CD4-positive, alpha-beta T cell treated with Interleukin-4 for 4 hours (primary cell): ENCODE measurements at places on chromosomes 13 and 19.
A peak's percentile ranks its signal among the peaks of the same experiment; 100 is the strongest.

- no peak for DNase-seq
These were observed 14.6 kb upstream of the SERPINE3 start for GRCh38 chr13:51324714-51325420.

- no peak for DNase-seq
These were observed 391.9 kb downstream of the COG6 start for GRCh38 chr13:40047322-40047771.

DNA sequence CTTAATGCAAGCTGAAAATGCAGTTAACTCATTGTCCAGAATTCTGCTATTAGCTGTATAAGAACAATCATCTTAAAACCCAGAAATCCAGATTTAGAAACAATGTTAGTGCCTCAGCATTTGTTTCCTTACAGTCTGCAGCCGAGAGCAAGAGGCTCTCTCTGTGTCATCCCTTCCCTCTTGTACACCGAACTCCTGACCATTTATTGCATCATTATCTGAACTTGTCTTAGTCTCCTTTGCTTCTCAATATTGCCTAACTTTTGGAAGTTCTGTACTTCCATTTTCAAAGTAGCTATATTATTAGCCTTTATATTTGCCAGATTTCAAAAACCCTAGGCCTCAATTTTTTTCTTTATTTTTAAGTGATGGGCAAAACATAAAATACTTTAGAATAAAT is 27.1 kb downstream of the RNASEH2B start:
- no peak for DNase-seq

GRCh38 chr19:10835754-10836478 is at the start of gene TMED1:
Gene TMED1, minus strand, starts transcription at chr19:10836212. Its CDS starts 21 bp downstream, at chr19:10836191.
- peak; percentile 95 for DNase-seq

GRCh38 chr19:547836-548720 is 4.2 kb downstream of the GZMM start:
- DNase-seq = no peak

DNA sequence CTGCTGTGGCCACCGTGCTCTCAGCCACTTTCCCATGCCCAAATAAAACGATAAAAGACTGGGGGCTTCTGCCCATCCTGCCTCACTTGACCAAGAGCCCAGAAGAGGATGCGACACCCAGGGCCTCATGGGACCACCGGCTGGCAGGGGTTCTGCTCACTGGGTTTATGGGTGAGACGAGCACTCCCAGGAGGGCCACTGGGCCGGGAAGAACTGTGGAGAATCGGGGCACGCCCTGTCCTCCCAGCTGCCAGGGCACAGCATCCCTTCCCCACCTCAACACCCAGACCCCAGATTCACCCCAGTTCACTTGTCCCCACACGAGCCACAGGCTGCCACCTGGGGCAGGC is 4.7 kb upstream of the F10 start:
- DNase-seq = no peak

GRCh38 chr13:25905611-25906010 is 146.2 kb downstream of the SHISA2 start:
- DNase-seq = no peak

GRCh38 chr19:6413721-6414643 is 10.6 kb downstream of the KHSRP start:
- no peak for DNase-seq

GRCh38 chr13:75384879-75385707 is 96.9 kb downstream of the TBC1D4 start:
- DNase-seq = no peak

GRCh38 chr13:79936368-79937136 is 404.4 kb downstream of the SPRY2 start:
- DNase-seq = no peak

DNA sequence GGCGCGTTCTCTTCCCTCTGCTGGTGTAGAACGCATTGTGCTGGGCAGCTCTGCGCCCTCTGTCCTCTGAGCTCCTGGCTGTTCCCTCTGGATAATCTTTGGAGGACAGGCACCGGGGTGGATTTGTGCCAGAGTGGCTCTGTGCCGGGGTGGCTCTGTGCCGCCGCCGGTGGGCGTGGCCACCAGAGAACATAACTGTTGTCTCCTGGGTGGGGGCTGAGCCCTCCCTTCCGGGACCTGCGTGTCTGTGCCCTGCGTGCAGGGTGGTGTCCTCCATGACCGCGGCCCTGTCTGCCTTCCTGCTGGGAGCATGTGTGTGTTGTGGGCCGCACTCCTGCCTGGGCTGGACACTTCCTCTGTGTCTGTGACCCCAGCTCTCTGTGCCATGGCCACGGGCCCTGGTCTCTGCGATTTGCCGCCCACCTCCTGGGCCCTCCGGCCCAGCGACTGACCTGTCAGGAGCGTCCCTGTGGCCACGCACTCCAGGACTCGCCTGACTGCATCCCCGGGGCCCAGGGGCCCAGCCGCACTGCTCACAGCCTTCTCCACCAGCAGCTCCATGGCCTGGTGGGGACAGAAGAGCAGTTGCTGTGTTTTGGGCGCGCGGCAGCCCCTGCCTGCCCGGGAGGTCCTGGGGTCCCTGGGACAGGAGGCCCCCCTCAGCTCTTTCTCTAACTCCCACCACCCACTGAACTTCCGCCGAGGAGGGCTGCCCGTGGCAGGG is 22.4 kb upstream of the MATK start:
- no peak for DNase-seq

DNA sequence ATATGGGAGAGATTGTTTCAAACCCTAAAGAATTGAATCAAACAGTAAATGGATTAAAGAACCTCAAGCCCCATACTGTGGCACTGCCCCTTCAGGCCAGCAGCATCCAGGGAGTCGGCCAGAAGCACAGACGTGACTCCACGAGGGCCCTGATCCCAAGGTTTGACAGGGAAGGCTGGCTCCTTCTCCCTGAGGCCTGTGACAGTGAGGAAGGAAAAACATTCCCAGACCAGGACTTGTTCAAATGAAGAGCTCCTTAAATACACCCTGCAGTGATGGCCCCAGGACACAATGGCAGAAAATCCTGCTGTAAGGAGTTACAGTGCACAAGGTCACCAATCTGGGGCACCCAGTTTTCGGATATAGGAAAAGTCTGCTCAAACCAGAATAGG is 91.0 kb downstream of the COL4A1 start:
- DNase-seq = no peak

GRCh38 chr19:36547001-36547732 is 19.1 kb upstream of the ZNF260 start:
- DNase-seq = no peak

DNA sequence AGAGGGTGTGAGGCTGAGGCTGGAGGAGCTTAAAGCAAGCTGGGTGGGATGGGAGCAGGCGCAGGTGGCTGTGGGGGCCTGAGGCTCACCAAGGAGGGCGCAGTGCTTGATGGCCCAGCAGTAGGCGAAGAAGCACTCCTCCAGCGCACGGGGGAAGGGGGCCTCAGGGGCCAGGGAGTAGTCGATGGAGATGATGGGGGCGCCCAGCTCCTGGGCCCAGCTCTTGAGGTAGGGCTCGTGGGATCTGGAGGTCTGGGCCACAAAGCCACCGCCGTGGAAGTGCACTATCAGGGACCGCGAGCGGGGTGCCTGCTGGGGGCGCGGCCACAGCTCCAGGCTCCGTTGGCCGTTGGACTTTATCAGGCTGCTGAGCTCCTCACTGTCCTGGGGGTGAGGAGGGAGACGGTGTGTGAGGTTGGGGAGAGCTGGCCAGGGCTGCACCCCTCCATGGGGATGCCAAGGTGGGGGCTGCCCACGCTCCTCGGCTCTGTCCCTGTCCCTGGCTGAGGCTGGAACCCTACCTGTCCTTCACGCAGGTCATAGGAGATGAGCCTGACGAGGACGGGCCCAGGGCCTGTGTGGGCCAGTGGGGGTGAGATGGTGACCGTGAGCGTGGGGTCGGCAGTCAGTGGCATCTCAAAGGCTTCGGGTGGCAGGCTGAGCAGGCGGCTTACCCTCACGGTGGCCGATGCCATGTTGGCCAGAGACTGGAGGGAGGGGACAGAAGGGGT is 17.2 kb upstream of the CNFN start:
- no peak for DNase-seq

DNA sequence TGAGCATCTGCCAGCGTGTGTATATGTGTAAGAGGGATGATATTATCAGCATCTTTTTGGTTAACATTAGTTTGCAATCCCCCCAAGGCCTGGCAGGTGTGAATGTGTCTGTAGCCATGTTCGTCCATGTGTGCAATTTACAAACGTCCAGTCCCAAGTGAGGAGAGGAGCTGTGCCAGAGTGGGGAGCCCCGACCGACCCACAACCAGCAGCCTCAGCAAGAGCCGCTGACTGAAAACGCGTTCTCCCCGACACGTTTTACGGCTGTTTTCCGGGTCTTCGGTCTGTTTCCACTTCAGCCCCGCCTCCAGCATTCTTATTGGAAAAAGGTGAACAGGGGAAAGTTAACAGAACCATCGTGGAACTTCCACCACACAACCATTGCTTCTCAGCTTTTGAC is 119.1 kb upstream of the SOX1 start:
- no peak for DNase-seq

GRCh38 chr13:91904005-91904404 is 505.6 kb downstream of the GPC5 start:
- DNase-seq = no peak

GRCh38 chr19:51131780-51132680 is 7.3 kb downstream of the SIGLEC9 start:
- peak; percentile 41 for DNase-seq

DNA sequence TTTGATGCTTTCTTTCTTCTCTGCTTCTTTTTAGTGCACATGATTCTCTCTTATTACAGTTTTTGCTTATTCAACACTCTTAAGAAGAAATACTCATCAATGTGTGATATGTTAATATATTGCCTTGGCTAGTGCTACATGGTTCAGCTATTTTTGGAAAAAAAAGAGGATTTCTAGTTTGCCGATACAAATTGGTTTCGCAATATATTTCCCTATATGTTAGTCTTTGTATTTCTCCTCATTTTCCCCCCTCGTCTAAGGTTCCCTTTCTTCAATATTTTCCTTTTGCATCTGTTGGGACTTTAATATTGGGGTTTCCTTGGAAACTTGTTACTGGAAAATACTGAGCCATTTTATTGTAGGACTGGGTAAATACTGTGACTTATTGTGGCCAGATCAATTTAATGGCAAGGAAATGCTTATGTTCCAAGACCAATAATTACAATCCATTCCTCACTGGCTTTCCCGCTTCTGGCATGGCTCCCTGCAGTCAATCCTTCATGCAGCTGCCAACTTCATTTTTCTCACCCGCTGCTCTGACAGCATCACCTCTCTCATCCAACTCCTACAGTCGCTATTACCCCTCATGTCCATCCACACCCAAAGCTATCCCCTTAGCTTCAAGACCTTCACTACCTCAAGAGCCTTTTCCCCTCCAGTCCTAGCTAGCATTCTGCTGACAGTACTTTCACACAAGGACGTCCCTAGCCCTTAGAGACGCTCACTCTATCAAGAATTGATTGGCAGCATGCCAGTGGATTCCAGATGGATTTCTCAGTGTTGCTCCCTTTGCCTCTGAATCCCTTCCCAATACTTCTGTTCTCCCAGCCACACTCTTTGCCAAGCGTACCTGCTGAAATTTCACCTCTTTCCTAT is 280.1 kb upstream of the TMTC4 start:
- no peak for DNase-seq

- no peak for DNase-seq
These were observed 2194.8 kb downstream of the PCDH9 start for GRCh38 chr13:65035302-65035701.

DNA sequence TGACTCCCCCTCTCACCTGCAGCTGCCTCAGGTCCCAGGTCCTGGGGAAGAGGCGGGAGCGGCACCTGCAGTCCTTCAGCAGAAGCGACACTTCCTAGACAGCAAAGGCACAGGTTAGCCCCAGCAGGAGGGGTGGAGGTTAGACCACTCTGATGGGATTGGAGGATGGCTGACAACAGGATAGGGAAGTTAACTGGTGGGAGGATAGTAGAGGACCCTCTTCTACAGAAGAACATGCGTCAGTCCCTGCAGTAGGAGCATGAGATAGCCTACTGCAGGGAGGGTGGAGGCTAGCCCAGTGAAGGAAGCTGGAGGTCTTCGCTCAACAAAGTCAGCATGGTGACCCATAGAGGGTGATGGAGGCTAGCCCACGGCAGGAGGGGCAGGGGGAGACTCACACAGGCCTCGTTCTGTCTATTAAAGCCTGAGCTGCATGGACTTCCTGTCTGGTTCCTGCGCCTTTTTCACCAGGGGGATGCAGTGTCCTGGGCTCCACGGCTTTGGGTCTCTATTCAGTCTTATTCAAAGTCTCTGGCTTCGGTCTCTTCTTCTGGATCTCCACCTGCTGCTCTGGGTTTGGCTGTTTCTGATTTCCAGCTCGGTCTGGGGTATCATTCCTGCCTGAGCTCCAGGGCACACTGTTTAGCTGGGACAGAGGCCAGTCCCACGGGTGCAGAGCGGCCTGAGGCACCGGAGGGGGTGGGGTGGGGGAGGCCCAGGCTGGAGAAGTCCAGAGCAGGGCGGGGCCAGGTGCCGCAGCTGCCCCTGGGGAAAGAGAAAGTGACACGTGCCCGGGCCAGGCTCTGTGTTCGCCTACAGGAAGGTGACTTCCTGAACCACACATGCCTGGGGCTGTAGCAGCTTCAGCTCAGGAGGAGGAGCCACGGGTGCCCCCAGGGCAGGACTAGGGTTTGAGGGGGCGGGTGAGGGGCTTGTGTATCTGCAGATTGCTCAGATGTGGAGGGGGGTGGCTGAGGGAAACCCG is 7.3 kb downstream of the IFNL3 start:
- peak; percentile 18 for DNase-seq

GRCh38 chr13:30697996-30698401 is 37.3 kb upstream of the ALOX5AP start:
- no peak for DNase-seq

GRCh38 chr13:44197791-44198770 is 175.5 kb upstream of the SERP2 start:
- DNase-seq = no peak

DNA sequence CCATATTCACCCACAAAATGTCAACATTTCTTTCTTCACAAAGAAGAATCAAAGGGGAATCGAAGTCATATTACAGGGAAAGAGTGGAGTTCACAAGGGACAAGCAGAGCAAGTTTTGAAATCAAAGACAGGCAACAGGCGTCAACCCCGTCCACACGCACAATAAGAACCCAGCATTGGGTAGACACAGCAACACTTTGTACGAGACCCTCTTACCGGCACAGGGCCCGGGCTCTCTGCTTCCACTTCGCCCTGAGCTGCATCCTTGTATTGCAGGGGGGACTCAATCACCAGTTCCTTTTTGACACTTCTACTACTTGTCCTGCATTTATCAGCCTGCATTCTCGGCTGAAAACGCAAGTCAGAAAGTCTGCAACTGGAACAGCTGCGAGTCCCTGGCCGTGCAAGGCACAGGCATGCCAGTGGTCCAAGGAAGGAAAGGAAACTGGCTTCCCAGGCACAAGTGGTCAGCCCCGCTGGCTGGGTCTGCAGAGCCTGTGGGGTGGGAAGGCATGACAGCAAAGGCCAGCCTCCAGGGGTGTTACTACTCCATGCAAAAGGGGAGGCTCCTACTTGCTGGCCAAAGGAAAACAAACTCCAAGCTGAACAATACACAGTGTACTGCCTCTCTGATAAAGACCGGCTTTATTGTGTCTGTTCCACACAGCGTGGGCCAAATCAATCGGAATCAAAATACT is at the start of gene DOCK9:
Gene DOCK9, minus strand, starts transcription at position 497 of the 698 bp plus-strand sequence. Its CDS starts 155 bp downstream, at position 342.
- no peak for DNase-seq
